Left kidney (tissue), 8 donors: ENCODE measurements at places on chromosomes 5 and 9. TPM values are rescaled to one million over a fixed set of nuclear protein-coding genes. Genes with fewer than 3 reads are reported as not detected.

DNA sequence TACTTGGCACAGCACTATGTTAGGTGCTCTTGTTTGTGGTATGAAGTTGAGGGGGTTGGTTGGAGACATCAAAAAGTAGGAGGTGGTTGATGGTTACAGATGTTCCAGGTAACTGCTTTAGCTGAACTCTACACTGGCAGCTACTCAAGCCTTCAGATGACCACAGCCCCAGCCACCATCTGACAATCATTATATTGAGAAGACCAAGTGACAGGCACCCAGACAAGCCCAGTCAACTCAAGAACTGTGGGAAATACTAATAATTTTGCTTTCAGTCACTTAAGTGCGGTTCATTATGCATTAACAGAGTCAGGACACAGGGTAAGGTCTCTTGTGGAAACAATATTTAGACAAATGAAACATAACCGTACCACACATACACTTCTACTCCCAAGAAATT, 38.9 kb upstream of the SLIT3 start:
- DNase-seq, result no peak

- no peak for DNase-seq
Observed at GRCh38 chr9:79346350-79347020, 225.3 kb upstream of the TLE4 start.

- no peak for DNase-seq
Observed at GRCh38 chr5:38648703-38649291, 92.4 kb upstream of the LIFR start.

DNA sequence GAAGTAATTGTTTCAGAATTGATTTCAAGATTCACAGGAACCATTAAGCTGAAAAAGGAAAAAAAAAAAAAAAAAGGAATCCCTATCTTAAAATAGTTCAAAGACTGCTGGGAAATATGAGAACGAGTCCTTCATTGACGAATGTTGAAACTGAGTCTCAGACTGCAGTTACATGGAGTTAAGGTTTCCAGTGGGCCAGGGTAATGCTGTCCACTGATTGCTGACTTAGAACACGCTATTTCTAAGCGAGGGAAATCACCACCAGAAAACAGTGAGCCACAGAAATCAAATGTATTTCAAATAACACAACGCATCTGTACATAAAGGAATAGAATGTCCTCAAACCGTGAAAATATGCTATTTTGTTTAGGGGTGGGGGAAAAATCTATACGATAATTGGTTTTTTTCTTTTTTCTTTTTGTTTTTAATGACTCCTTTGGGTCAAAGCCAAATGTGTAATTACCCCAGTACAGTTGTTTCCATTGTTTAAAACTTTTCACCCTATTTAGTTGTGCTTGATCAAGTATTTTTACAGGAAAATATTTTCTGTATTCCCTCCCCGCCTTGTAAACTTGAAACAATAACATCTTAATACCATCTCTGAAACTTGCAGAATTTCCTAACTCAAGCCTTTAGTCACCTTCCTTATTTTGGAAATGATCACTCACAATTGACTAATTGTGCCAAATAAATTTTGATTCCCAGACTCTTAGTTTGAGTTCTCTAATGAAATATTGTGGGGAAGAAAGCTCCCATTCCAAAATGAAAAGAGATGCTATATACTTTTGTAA, 208.3 kb downstream of the MCTP1 start:
- no peak for DNase-seq

DNA sequence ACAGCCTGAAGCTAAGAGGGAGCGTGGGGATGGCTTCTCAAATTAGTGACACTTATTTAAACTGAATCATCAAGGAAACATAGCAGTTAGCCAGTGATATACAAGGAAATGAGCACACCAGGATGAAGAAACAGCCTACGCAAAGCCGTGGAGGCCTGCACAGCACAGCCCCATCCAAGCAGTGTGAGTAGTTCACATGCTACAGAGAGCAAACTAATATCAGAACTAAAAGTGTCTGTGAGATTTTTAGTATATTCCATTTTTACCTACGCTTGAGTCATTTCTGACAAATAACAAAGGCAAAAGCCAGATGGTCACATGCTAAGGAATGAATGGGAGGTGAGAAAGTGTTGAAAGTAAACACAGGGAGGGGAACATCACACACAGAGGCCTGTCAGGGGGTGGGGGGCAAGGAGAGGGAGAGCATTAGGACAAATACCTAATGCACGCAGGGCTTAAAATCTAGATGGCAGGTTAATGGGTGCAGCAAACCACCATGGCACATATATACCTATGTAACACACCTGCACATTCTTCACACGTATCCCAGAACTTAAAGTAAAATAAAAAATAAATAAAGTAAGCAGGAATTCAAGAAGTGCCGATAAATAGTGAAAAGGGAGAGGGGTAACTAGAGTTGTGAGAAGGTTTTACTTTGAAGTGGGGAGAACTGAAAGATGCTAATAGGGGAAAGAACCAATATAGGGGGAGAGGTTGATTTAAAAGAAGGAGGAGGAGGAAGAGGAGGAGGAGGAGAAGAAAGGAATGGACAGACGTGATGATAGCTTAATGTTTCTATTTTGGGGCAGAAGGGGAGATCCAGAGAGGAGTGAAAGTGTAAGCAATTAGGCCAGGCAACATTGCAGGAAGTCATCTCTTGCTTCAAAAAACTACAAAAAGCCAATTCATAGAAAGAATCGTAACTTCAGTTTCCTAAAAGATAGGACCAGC, 100.9 kb upstream of the PTGER4 start:
- DNase-seq, result no peak

The NR5A1 gene
- polyA plus RNA-seq, result not detected

The C7 gene
- polyA plus RNA-seq, result 148 TPM

The SH2D3C gene
- 11.2 TPM for polyA plus RNA-seq

The GABRB2 gene
- 2.5 TPM for polyA plus RNA-seq
